Endothelial cell (in vitro differentiated cells): ENCODE measurements at places on chromosomes 5 and 9. TPM values are rescaled to one million over a fixed set of nuclear protein-coding genes. Genes with fewer than 3 reads are reported as not detected.

The WDR5 gene
- 26.5 TPM for total RNA-seq

The PCDHA1 gene
- total RNA-seq, result 0.13 TPM

The PIGO gene
- total RNA-seq, result 20.3 TPM

The LRRC26 gene
- total RNA-seq, result not detected

The IL11RA gene
- 61.4 TPM for total RNA-seq

The PCDHGA10 gene
- total RNA-seq, result 43.0 TPM

The ADAMTS16 gene
- 27.8 TPM for total RNA-seq

The SPAAR gene
- 32.0 TPM for total RNA-seq

The PCDHGA12 gene
- total RNA-seq, result 3.8 TPM

The HEMGN gene
- 0.44 TPM for total RNA-seq

The RIC1 gene
- 20.4 TPM for total RNA-seq

The AK8 gene
- 2.0 TPM for total RNA-seq

The PPIC gene
- total RNA-seq, result 25.6 TPM

The GRXCR2 gene
- total RNA-seq, result not detected

The IFNA13 gene
- total RNA-seq, result not detected

The PHF2 gene
- total RNA-seq, result 20.9 TPM

The S100Z gene
- total RNA-seq, result 0.38 TPM

The PFN3 gene
- total RNA-seq, result not detected

The ADAMTS19 gene
- total RNA-seq, result 6.9 TPM

The GZMA gene
- total RNA-seq, result 0.62 TPM

The PTGDS gene
- not detected for total RNA-seq

The F2RL2 gene
- total RNA-seq, result 311 TPM

The SLCO6A1 gene
- total RNA-seq, result 0.51 TPM

The LCN1 gene
- total RNA-seq, result not detected

The SLC1A3 gene
- 4.0 TPM for total RNA-seq

The ITK gene
- not detected for total RNA-seq

The EIF4E1B gene
- total RNA-seq, result 0.54 TPM

The LVRN gene
- 1.3 TPM for total RNA-seq

The THOC3 gene
- total RNA-seq, result 52.9 TPM

The C9orf153 gene
- 0.36 TPM for total RNA-seq

The ZFP37 gene
- 4.2 TPM for total RNA-seq

The MAMDC2 gene
- 0.10 TPM for total RNA-seq

The PCDHAC2 gene
- total RNA-seq, result 5.2 TPM

The LHFPL2 gene
- 47.6 TPM for total RNA-seq

The CRHBP gene
- total RNA-seq, result 108 TPM

The MEF2C gene
- 134 TPM for total RNA-seq

The PDE8B gene
- total RNA-seq, result 7.8 TPM

The MED7 gene
- total RNA-seq, result 9.5 TPM

The DNAH5 gene
- 0.80 TPM for total RNA-seq

The TIMD4 gene
- not detected for total RNA-seq

The GKAP1 gene
- total RNA-seq, result 3.5 TPM

The IL5 gene
- not detected for total RNA-seq

The LTC4S gene
- total RNA-seq, result 1.0 TPM

The PRR16 gene
- not detected for total RNA-seq

The TNFSF8 gene
- not detected for total RNA-seq

The NME5 gene
- 0.82 TPM for total RNA-seq

The LHX6 gene
- 6.0 TPM for total RNA-seq

The ADAMTSL2 gene
- total RNA-seq, result 5.9 TPM

The STPG3 gene
- total RNA-seq, result not detected

The ANKDD1B gene
- 0.31 TPM for total RNA-seq
